Type B pancreatic cell (in vitro differentiated cells): ENCODE measurements at places on chromosomes 2 and 18. TPM values are rescaled to one million over a fixed set of nuclear protein-coding genes. Genes with fewer than 3 reads are reported as not detected.

DNA sequence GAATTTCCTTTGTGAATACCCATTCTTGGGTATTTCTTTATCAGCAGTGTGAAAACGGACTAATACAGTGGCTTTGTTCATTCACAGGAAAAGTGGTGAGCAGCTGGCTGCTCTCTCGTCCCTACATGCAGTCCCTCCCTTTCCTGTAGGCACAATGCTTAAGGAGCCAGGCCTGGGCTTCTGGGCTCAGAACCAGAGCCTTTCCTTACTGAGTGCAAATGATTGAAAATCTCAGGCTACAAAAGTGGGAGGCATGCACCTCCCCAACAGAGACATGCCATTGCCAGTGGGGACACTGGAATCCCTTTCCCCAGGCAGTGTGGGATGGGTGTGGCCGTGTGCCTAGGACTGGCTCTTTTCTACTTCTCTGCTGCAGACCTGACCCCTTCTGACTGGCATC lies 61.3 kb downstream of the MCFD2 start:
- no peaks in the 10 kb centered on the region for H3K27me3 ChIP-seq
- no peak overlapping the region for H3K27ac ChIP-seq
- no peak for DNase-seq
- H3K4me3 ChIP-seq, result no peak overlapping the region
- H3K36me3 ChIP-seq, result no peaks in the 10 kb centered on the region

DNA sequence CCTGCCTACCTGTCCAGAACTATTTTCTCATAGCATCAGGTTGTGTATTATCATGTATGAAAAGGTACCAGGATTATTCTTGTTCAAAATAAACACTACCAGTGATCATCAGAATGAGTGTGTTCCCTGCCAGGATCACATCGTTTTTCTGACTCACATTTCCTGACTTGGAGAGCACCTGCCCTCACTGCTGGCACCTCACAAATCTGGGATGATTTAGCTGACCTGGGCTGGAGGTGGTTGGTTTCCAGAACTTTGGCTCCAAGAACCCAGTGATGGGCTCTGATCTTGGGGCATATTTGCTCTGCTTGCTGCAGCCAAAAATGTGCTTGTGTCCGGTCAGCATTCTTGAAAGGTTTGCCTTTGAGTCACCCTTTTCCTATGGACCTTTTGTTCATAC lies 836.3 kb upstream of the ACVR2A start:
- no peak overlapping the region for H3K4me3 ChIP-seq
- no peaks in the 10 kb centered on the region for H3K36me3 ChIP-seq
- no peaks in the 10 kb centered on the region for H3K4me1 ChIP-seq
- no peaks in the 10 kb centered on the region for H3K27me3 ChIP-seq
- no peak overlapping the region for H3K27ac ChIP-seq
- DNase-seq, result no peak

GRCh38 chr18:49514577-49514976 lies 27.5 kb upstream of the C18orf32 start:
- DNase-seq, result no peak
- no peaks in the 10 kb centered on the region for H3K27me3 ChIP-seq
- no peaks in the 10 kb centered on the region for H3K36me3 ChIP-seq
- H3K27ac ChIP-seq, result no peak overlapping the region

C2orf15 gene
- total RNA-seq, result 5.6 and 8.2 TPM in 2 replicates

DNA sequence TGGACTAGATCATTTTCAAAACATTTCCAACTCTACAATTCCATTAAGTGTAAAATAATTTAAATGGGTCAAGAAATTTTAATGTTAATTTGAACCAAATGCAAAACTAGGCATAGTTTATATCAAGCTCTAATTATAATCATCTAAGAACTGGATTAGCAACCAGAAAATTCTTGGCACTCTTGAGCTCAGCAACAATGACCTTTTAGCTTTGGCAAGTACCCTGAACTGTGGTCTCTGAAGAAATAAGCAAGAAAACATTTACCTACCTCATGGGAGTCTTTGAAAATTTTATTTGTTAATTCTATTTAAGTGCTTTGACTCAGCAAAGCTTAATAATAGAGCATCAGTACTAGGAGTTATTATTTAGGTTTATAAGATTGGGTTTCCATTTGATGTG lies 313.2 kb downstream of the SATB2 start:
- no peaks in the 10 kb centered on the region for H3K27me3 ChIP-seq
- H3K4me3 ChIP-seq, result no peak overlapping the region
- H3K4me1 ChIP-seq, result no peaks in the 10 kb centered on the region
- DNase-seq, result no peak
- no peak overlapping the region for H3K27ac ChIP-seq

DNA sequence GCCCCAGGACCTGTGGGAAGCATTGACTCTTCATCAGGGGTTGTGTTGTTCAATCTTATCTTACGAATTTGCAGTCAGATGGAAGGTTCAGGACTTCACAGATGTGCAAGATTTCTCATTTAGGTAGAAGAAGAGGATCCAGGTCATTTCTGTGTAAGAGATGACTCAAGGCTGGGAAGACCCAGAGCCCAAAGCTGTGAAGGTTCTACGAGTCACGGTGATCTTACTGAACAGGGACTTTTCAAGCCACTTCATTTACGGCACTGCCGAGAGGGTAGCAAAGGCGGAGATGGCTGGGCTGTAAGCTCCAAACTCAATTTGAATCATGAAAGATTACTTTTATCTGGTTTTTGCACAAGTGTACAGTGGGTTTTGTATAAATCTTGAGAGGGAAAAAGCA lies 228.0 kb upstream of the MEX3C start:
- H3K4me1 ChIP-seq, result peaks cover 19% of the 10 kb centered on the region
- peak overlapping the region; percentile 86 for H3K27ac ChIP-seq
- H3K36me3 ChIP-seq, result no peaks in the 10 kb centered on the region
- H3K4me3 ChIP-seq, result no peak overlapping the region
- no peaks in the 10 kb centered on the region for H3K27me3 ChIP-seq

DNA sequence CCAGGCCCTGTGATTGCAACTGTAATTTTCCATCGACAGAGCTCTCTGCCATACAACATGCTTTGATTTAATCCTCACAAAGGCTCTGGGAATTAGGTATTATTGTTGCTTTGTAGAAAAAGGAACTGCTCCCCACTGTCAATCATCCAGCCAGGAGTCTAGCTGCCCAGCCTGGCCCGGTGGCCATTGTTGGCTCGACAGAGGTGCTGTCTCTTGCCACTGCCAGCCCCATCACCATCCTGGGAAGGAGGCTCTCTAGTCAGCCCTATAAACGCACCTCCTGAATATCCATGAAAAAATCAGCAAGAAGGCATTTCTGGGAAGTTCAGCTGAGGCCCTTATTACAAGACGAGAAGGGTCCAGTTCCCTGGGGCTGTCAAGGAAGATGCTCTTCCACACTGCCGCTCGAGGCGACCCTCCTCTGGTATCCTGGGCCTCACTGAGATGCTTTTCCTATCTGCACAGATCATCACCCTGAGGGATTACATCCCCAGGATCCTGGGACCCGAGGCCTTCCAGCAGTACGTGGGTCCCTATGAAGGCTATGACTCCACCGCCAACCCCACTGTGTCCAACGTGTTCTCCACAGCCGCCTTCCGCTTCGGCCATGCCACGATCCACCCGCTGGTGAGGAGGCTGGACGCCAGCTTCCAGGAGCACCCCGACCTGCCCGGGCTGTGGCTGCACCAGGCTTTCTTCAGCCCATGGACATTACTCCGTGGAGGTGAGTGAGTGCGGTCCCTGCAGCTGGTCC lies 71.0 kb downstream of the TPO start:
- no peak overlapping the region for H3K4me3 ChIP-seq
- H3K36me3 ChIP-seq, result no peaks in the 10 kb centered on the region
- peaks cover 3% of the 10 kb centered on the region for H3K27me3 ChIP-seq

- H3K4me3 ChIP-seq, result no peak overlapping the region
- no peak for DNase-seq
Measured at GRCh38 chr2:227370092-227370491, 9.0 kb downstream of the TM4SF20 start.

MC4R gene
- total RNA-seq, result 1.3 TPM in 1 of 2 replicates, not detected in the other

GRCh38 chr2:217075268-217076057 lies 215.6 kb upstream of the TNP1 start:
- DNase-seq, result no peak
- H3K4me3 ChIP-seq, result no peak overlapping the region
- H3K27ac ChIP-seq, result no peak overlapping the region
- peaks cover 20% of the 10 kb centered on the region for H3K4me1 ChIP-seq
- no peaks in the 10 kb centered on the region for H3K36me3 ChIP-seq

SLC9A4 gene
- 3.1 and 7.9 TPM in 2 replicates for total RNA-seq

MGAT4A gene
- 32.5 and 60.0 TPM in 2 replicates for total RNA-seq

TTN gene
- 4.2 and 5.6 TPM in 2 replicates for total RNA-seq

GRCh38 chr2:142082368-142082767 lies 48.4 kb downstream of the LRP1B start:
- peaks cover 8% of the 10 kb centered on the region for H3K4me1 ChIP-seq
- H3K36me3 ChIP-seq, result peaks cover 4% of the 10 kb centered on the region
- DNase-seq, result no peak

DNA sequence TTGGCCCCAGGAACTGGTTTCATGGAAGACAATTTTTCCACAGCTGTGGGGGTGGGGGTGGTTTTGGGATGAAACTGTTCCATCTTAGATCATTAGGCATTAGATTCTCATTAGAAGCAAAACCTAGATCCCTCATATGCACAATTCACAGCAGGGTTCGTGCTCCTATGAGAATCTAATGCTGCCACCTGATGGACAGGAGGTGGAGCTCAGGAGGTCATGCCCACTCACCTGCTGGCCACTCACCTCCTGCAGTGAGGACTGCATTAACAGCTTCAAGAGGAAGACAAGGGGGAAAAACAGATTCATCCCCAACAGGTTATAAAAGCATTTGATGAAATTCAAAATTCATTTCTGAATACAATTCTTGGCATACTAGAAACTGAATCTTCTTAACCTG lies 38.5 kb downstream of the THAP4 start:
- no peak overlapping the region for H3K4me3 ChIP-seq
- peaks cover 2% of the 10 kb centered on the region for H3K4me1 ChIP-seq
- no peak overlapping the region for H3K27ac ChIP-seq
- no peak for DNase-seq

DNA sequence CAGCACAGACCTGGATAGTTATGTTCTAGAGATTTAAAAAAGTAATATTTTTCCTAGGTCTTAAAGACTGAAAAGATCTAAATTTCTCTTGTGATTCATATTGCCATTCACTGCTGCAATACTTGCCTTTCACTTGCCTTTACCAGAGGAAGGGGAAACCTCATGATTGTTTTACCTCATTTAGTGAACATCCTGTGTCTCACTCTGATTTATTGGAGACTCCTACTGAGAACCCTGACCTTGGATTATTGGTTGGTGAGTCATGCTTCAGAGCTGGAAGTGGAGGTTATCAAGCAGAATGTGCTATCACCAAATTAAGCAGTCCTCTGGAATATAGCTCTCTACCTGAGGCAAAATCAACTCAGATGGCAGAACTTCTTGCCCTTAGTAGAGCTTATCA lies 500.5 kb downstream of the TSN start:
- no peaks in the 10 kb centered on the region for H3K36me3 ChIP-seq
- no peak overlapping the region for H3K27ac ChIP-seq
- no peak overlapping the region for H3K4me3 ChIP-seq
- H3K4me1 ChIP-seq, result no peaks in the 10 kb centered on the region

- DNase-seq, result no peak
- no peaks in the 10 kb centered on the region for H3K36me3 ChIP-seq
- H3K27me3 ChIP-seq, result peaks cover 4% of the 10 kb centered on the region
- no peaks in the 10 kb centered on the region for H3K4me1 ChIP-seq
- H3K27ac ChIP-seq, result no peak overlapping the region
- no peak overlapping the region for H3K4me3 ChIP-seq
Measured at GRCh38 chr18:35803551-35803950, 168.9 kb upstream of the RMP24 start.

- H3K36me3 ChIP-seq, result peaks cover 3% of the 10 kb centered on the region
- H3K4me1 ChIP-seq, result peaks cover 18% of the 10 kb centered on the region
- no peak overlapping the region for H3K4me3 ChIP-seq
- no peak for DNase-seq
Measured at GRCh38 chr2:75605770-75606529, 40.6 kb upstream of the MRPL19 start.

MAB21L4 gene
- 62.0 and 157 TPM in 2 replicates for total RNA-seq

GRCh38 chr2:222959358-222959757 lies 92.6 kb upstream of the KCNE4 start:
- H3K27me3 ChIP-seq, result peaks cover 52% of the 10 kb centered on the region
- no peak for DNase-seq
- H3K27ac ChIP-seq, result no peak overlapping the region
- no peaks in the 10 kb centered on the region for H3K4me1 ChIP-seq

GRCh38 chr2:241984271-241984655 lies 114.7 kb downstream of the RTP5 start:
- peaks cover 3% of the 10 kb centered on the region for H3K27me3 ChIP-seq
- no peaks in the 10 kb centered on the region for H3K36me3 ChIP-seq
- H3K4me1 ChIP-seq, result no peaks in the 10 kb centered on the region
- no peak overlapping the region for H3K27ac ChIP-seq
- H3K4me3 ChIP-seq, result no peak overlapping the region

- DNase-seq, result no peak
- H3K27me3 ChIP-seq, result peaks cover 19% of the 10 kb centered on the region
- H3K36me3 ChIP-seq, result peaks cover 7% of the 10 kb centered on the region
- no peak overlapping the region for H3K27ac ChIP-seq
Measured at GRCh38 chr2:217387776-217388387, 528.0 kb upstream of the TNP1 start.

RAB6C gene
- 0.29 and 0.50 TPM in 2 replicates for total RNA-seq

DNA sequence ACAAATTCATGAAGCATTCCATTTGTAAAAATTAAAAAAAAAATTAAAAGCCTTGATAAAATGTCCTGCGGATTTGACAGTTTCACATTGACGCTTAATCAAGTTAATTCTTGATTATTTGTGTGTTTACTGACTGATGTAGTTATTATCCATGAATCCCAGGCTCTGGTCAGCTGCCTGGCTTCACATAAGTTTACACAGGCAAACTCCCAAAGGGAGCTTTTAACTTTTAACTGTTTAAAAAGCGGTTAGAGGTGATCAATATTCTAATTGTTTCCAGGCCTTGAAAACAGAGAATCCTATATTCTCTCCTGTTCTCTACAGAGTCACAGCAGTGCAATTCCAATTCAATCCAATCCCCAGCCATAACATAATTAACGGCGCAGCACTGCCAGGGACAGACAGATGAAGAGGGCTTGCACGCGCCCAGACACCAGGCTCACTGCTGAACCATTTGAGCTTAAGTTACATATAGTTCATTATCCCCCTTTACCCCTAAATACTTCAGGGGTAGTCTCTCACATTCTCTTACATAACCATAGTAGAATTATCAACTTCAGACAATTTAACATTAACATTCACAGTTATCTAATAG lies 47.5 kb downstream of the ATP8B1 start:
- peaks cover 18% of the 10 kb centered on the region for H3K4me1 ChIP-seq
- H3K36me3 ChIP-seq, result peaks cover 7% of the 10 kb centered on the region
- H3K4me3 ChIP-seq, result no peak overlapping the region
- H3K27me3 ChIP-seq, result no peaks in the 10 kb centered on the region
- no peak for DNase-seq

DNA sequence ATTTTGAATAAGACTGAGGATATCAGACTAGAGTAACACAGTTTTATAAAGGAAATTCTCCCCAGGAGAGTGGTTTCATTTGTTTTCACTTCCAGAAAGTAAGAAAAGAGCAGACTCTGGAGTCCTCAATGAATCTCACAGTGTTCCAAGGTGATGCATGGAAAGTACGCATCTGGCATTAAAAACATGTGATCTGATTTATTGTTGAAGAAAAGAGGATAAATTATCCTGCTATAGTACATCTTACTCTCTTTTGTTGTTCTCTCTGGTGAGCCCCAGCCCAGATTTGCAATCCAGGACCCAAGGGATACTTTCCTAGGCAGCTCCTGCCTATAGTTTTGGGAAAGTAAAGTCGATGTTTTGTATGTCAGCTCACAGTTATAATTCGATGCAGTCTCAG lies 285.9 kb downstream of the CTNNA2 start:
- H3K27ac ChIP-seq, result no peak overlapping the region
- no peaks in the 10 kb centered on the region for H3K36me3 ChIP-seq
- DNase-seq, result no peak
- no peak overlapping the region for H3K4me3 ChIP-seq
